Spinal cord (tissue), 10 donors: ENCODE measurements at places on chromosomes 6 and 20.

DNA sequence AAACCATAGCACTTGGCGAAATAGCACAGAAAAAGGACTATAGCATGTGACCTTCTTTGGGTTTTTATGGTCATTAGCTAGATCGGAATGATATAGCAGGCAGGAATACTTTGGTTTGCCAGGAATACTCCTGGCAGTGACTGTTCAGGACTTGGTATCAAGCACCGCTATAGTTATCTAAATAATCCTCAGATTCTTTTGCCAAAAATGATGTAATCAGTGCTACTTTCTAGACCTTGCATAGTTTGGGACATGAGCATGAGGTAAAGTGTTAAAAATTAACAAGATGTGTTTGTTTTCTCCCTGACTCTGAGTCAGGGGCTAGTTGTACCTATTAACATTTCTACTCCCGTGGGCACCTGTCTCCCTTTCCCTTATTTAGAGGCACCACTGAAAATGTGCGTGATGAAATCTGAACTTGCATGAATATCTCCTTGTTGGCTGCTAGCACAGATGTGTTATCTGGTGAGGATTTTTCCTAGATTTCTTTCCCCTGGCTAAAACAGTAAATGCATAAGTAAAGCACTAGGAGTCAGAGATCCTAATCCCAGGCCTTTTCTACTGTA, 511.0 kb downstream of the CDKAL1 start:
- DNase-seq, result no peak

DNA sequence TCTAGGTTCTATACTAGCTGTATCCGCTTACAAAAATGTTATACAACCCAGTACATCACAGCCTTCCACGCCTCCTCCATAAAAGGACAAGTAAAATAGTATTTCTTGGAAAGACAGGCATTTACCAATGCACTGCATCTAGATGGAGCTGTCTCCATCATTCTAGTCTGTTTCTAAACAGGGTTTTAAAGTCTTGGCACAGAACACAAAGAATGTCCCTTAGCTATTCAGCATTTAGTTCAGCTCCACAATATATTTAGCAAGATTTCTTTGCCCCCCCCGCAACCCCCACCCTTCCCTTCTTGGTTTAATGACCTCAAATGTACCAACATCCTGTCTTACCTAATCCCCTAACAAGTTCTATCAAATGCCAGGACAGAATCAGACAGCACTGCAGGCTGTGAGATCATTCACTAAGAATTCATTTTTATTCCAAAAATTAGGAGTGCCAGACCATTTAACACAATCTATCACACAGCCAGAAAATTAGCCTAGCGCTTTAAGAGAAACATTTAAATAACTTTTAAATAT, 198.6 kb downstream of the BACH2 start:
- no peak for DNase-seq

DNA sequence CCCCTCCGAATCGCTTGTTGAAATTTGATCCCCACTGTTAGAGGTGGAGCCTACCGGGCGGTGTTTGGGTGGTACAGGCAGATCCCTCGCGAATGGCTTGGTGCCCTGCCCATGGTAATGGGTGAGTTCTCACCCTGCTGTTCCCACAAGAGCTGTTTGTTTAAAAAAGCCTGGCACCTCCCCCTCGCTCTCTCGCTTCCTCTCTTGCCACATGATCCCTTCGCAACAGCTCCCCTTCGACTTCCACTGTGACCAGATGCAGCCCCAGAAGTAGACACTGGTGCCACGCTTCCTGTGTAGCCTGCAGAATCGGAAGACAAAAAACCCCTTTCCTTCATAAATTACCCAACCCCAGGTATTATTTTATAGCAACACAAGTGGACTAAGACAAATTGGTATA, 292.2 kb upstream of the QKI start:
- DNase-seq, result no peak

DNA sequence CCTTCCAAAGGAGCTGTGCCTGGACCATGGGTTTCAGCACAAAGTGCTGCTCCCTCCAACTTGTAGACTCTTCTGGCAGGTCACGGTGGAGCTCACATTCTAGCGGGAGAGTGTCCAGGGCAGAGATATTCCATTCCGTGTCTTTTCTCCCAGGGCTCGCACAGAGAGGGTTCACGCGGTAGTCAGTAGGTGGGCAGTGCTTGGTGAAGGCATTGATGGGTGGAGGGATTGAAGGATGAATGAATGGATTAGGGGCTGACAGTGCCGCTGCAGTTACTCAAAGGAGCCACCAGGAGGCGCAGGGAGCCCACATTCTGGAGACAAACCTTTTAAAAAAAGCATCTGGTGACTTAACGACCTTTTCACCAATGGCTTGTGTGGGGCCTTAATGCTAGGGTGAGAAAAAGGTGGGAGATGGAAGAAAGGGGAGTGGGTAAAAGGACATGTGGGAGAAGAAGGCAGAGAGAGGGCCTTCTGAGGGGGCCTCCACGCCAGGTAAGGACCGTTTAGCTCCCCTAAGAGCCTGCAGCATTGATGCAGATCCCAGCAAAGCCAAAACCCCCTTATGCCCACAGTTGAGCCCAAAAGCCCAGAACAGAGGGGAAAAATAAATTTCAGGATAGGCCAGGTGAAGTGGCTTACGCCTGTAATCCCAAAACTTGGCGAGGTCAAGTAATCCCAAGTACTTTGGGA, 17.5 kb upstream of the FAM110A start:
- peak; percentile 68 for DNase-seq

GRCh38 chr20:44896583-44896982, 11.1 kb downstream of the YWHAB start:
- DNase-seq, result no peak

DNA sequence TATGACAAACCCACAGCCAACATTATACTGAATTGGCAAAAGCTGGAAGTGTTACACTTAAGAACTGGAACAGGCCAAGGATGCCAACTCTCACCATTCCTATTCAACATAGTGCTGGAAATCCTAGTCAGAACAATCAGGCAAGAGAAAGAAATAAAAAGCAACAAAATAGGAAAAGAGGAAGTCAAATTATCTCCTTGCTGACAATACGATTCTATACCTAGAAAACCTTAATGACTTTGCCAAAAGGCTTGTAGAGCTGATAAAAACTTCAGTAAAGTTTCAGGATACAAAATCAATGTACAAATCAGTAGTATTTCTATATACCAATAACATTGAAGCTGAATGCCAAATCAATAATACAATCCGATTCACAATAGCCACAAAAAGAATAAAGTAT, 32.4 kb downstream of the OR5V1 start:
- DNase-seq, result no peak

- DNase-seq, result no peak
Observed at GRCh38 chr20:57583289-57584257, 22.7 kb downstream of the PCK1 start.

DNA sequence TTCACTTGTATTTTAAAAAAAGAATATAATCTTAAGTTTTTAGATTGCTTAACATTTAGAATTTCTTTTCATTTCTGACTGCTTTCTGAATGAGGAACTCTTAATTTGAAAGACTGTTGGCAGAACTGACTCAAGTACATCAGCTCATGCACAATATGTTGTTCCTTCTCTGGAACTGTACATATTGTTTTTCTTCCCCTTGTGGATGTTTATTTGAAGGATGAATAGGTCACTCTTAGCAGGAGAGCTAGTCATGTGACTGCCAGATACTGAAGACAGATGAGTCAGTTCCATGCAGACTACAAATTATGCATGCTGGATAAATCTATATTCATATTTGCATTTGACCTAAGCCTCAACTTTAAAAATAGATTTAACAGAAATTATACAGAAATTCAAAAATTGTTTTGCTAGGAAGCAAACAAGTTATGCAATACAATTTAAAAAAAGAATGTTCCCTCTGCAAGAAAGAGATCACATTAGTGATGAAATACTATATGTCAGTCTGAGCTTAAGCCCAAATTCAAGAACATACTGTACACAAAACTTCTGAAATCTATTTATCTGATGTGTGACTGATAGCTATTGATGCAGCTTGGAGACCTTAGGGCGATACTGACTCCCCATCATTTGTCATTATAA, 1274.9 kb upstream of the GJE1 start:
- no peak for DNase-seq

DNA sequence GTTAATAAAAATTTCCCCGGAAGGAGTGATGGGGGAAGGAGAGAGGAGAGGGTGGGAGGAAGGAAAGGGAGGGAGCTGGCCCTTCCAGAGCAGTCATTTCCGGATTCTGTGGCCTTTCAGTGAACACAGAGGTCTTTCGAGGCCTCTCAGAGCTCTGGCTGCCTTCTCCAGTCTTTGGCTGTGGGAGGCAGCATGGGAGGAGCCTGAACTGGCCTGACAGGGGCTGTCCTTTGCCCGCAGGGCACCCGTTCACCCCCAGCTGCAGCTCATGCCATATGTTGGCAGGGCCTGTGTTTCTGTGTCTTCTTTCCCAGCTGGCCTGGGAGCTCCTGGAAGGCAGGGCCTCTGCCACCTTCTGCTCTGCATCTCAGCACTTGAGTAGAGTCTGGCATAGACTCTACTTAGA, 95.5 kb downstream of the PPP1R14C start:
- no peak for DNase-seq

GRCh38 chr6:23244300-23244699, 674.9 kb downstream of the HDGFL1 start:
- DNase-seq, result no peak

GRCh38 chr6:21502682-21503081, 90.9 kb upstream of the SOX4 start:
- no peak for DNase-seq

- no peak for DNase-seq
Observed at GRCh38 chr20:62002882-62003480, 62.7 kb downstream of the TAF4 start.

- DNase-seq, result peak; percentile 91
Observed at GRCh38 chr6:155248008-155249001, 15.5 kb upstream of the CLDN20 start.

DNA sequence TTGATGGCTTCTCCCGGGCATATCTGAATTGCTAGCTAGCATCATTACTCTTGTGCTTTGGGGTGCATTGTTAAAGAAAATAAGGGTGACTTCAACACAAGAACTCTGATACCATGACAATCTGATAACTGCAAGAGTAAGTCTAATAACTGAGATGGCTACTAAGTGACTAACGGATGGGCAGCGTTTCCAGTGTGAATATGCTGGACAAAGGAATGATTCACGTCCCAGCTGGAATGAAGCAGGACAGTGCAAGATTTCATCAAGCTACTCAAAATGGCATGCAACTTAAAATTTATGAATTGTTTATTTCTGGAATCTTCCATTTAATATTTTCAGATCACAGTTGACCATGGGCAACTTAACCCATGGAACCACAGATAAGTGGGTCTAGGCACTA, 31.7 kb downstream of the MOXD1 start:
- no peak for DNase-seq

- DNase-seq, result no peak
Observed at GRCh38 chr6:114407426-114408035, 64.7 kb upstream of the HS3ST5 start.

- DNase-seq, result no peak
Observed at GRCh38 chr6:64591676-64592036, 956.1 kb downstream of the PHF3 start.

DNA sequence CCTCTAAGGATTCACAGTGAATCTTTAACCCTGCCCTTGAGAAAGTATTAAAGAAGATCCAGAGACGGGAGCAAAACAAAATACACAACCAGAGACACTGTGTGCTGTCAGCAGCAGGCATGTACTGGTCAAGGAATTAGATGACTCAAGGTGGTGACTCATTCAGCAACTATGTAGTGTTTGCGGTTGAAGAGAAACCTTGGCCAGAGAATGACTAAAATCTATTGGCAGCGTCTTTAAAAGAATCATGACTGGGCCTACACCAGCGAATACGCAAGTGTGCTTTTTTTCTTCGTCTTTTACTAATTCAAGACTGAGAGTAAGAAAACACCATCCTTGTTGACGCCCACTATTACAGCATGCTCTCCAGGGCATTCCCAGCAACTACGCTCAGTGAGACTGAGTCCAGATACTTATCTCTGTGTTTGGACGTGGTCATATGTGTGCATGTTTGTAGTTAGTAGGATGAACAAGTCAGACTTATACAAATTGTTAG, 72.4 kb upstream of the BACH2 start:
- DNase-seq, result peak; percentile 81

DNA sequence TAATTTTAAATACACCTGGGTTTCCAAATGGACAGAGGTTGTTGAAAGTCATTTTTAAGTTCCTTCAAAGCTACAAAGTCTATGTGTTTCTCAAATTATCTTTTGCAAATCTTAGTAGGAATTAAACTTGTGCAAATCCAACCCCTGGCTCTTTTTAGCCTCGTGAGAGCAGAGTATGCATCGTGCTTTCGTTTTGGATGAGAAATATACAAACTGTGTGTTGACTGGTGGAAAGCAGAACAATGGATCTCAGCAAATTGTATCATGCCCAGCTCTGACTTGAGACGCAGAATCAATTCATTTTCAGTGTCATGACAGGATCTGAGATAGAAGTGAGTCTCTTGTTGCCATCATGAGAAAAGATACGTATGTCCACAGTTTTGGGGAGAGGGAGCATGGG, 542.4 kb upstream of the FLRT3 start:
- DNase-seq, result no peak

GRCh38 chr20:25277051-25277801, 29.3 kb downstream of the PYGB start:
- no peak for DNase-seq

- peak; percentile 77 for DNase-seq
Observed at GRCh38 chr6:50791900-50792508, 26.7 kb upstream of the TFAP2B start.

- no peak for DNase-seq
Observed at GRCh38 chr20:58542411-58543095, 27.4 kb upstream of the APCDD1L start.

DNA sequence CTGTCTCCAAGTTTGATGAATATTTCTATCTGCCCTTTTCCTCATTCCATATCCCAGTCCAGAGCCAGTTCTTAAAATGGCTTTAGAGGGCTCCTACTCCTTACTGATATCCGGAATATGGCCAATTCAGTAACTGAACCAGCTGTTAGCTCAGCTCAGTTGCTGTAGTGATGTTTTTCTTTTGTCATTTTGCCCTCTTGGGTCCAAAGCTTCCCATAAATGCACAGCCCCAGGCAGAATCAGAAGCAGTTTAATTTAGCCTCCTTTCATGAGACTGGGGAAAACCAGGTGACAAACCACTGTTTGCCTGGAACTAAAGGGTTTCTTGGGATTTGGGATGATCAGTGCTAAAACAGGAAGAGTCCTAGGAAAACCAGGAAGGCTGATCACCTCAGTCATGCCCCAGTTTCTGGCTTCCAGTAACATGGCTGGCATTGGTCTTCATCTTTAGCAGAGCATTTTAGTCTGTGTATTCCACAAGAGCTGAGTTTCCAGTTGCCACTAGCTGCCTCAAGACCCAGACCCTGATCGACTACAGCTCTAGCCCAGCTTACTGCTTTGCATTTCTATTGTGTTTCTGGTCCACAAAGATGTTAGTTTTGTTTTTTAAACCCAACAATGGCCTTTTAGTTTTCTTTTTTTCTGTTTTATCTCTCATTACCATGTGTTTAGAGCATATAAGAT, 40.6 kb upstream of the REV3L start:
- no peak for DNase-seq
